Posterior cingulate gyrus (tissue), 11 donors: ENCODE measurements at places on chromosomes 16 and 17.
A peak's percentile ranks its signal among the peaks of the same experiment; 100 is the strongest.

DNA sequence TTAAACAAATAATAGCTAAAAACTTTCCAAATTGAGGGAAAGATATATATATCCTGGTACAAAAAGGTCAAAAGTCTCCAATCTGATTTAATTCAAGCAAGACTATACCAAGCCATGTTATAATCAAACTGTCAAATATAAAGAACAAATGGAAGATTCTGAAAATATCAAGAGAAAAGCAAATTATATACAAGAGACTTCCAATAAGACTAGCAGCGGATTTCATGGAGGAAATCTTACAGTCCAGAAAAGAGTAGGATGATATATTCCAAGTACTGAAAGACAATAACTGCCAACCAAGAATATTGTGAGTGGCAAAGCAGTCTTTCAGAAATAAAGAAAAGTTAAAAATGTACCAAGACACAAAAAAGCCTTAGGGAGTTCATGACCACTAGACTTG lies 102.2 kb downstream of the CEP112 start:
- no peak for DNase-seq

DNA sequence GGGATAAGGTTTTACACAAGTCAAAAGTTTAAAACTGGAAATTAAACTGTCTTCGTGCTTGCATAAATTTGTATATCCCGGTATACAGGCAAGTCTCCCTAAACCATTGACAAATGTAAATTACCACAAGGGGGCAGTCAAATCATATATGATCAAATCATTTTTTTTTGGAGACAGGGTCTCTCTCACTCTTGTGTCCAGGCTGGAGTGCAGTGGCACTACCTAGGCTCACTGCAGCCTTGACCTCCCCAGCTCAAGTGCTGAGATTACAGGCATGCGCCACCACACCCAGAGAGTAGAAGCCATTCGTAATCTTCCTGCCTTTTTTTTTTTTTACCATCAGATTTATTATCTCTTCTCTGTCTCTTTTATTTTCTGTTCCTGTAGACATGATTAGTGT lies 18.5 kb downstream of the TOP2A start:
- DNase-seq, result no peak

DNA sequence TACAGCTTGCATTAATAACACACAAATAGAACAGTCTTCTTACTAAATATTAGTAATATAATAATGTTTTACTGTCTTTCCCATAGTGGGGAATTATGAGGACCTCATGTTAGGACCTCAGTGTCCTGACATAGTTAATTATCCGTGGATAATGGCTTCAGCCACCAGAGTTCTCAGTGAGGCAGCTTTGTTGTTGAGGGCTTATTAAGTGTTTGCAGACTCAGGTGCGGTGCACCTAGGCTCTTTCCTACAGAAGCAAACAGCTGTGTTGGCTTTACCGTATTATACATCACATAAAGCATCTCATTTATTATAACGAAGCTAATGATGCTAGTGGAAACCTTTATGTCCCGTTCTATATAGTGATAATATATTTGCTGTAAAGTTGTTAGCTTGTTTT lies 246.7 kb downstream of the FTO start:
- DNase-seq, result no peak

GRCh38 chr16:1870365-1871082 lies 1.4 kb downstream of the MEIOB start:
- no peak for DNase-seq

DNA sequence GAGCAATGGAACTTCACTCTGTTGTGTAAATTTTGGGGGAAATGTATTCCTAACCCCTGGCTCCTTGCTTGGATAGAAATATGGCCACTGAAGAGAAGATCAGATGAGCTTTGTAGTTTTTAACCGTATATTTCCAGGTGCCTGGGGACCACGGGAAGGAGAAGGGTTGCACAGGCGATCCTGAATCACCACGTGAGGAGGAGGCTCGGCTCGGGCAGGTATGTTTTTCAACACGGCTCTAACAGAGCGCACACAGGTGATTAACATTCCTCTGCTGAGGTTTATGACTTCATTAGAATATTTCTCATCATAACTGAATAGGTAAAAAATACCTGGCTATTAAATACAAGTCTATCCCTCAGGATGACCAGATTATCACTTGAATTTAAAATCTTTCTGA lies 495.0 kb upstream of the ZFHX3 start:
- DNase-seq, result no peak

DNA sequence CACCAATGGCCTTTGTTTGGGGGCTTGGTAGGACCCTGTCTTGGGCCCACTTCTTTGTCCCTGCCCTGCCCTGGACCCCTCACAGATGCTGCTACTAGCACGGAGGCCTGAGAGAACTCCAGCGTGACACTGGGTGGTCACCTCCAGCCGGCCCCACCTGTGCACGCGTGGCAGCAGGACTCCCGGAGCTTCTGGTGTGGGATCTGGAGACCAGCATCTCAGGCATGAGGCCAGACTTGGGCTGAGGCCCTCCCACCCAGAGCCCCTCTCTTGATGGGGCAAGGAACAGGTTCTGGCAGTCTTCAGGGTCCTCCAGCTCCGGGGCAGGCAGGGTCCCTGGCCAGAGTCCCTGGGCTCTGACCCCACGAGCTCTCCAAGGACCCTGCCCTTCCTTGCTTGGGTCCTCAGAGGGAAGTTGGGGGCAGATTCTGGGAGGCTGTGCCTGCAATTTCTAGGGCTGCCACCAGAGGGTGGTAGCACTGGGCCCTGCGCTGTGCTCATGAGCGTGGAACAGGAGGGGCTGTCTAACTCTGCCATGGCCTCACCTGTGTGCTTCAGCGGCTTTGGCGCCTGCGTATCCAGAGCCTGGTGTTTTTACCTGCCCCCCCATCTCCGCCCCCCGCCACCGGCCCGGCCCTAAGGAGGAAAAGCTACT lies 3.1 kb upstream of the BAIAP3 start:
- DNase-seq, result no peak

DNA sequence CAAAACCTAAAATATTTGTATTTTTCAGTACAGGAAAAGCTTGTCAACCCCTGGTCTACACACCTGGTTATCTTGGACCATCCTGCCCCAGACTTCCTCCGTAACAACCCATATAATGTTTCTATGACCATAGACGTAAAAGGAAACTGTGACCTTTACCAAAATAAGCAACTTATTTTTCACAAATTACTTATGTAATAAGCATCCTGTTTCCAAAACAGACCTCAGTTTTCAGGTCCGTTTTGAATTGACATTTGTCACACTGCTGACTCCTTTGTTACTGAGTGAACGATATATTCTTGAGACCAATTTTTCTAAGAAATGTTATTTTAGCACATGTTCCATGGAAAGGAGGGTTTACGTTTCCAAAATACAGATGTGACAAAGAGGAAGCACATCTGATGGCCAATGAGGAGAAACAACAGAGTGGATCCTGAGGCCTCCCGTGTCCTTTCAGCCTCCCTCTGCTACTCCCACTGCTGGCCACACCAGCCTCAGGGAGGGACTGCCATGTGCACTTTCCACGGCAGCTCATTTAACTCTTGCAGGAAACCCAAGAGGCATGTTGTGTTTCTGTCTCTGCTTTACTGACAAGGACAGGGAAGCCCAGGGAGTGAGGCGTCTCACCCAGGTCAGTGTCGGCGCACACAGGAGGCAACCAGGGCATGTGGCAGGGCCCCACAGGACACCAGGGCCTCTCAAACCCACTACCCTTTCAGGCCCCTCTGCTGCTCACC lies 20.1 kb upstream of the ALDH3A1 start:
- DNase-seq, result no peak

- DNase-seq, result peak; percentile 50
Measured at GRCh38 chr17:49699966-49700575, 7.7 kb downstream of the SLC35B1 start.

- DNase-seq, result no peak
Measured at GRCh38 chr17:68711858-68712257, 110.7 kb upstream of the FAM20A start.

GRCh38 chr16:5444189-5444588 lies 346.6 kb upstream of the EEF2KMT start:
- DNase-seq, result no peak

- no peak for DNase-seq
Measured at GRCh38 chr17:49132317-49132698, 261 bp upstream of the B4GALNT2 start.

- DNase-seq, result no peak
Measured at GRCh38 chr16:85195900-85196772, 83.9 kb upstream of the CIBAR2 start.

GRCh38 chr16:1474082-1474795 lies 589 bp downstream of the CLCN7 start:
- DNase-seq, result no peak

DNA sequence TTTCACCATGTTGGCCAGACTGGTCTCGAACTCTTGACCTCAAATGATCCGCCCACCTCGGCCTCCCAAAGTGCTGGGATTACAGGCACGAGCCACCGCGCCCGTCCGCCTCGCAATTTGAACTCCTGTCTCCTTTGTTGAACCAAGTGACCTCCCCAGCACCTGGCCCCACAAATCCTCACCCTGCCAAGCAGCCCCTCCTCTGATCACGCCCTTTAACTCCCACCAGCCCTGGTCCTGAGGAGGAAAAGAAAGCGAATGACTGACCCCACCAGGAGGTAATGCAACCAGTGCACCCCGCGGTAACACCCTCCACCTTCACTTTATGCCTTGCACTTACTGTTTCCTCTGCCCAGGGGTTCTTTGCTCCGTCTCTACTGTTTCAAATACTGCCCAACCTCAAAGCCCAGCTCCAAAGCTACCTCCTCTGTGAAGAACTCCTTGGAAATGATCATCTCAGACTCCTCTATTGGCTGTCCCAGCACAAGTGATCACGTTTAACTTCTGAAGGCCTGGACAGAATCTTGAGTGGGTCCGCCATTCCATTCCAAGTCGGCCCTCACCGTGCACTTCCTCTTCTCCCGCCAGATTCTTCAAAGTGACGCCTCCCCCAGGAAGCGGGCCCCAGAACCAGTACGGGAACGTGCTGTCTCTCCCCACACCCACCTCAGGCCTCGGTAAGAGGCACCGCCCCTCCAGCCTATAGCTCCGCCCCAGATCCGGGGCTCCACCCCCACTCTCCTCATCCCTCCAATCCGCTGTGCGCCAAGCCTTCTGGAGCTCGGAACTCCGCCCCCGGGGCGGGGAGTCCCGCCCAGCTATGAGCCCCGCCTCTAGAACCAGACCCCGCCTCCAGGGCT lies 4.4 kb downstream of the CD19 start:
- DNase-seq, result peak; percentile 41

- DNase-seq, result no peak
Measured at GRCh38 chr17:27461192-27461859, 5.1 kb downstream of the KSR1 start.

- peak; percentile 82 for DNase-seq
Measured at GRCh38 chr17:76727745-76728456, 1.3 kb downstream of the METTL23 start.

DNA sequence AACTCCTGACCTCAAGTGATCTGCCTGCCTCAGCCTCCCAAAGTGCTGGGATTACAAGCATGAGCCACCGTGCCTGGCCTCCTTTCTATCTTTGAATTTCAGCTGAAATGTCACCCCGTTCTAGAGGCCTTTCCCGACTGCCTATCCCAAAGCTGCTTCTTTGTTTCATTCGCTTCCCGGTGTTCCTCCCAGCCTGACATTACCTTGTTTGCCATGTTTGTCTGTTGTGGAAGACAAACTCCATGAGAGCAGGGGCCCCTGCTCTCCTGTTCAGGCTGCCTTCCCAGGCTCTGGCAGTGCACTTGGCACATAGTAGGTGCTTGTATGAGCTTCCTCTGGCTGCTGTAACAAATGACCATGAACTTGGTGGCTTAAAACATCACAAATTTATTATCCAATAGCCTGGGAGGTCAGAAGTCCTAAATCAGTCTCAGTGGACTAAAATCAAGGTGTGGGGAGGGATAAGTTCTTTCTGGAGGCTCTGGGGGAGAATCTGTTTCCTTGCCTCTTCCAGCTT lies 2.6 kb upstream of the CCL22 start:
- peak; percentile 3 for DNase-seq

DNA sequence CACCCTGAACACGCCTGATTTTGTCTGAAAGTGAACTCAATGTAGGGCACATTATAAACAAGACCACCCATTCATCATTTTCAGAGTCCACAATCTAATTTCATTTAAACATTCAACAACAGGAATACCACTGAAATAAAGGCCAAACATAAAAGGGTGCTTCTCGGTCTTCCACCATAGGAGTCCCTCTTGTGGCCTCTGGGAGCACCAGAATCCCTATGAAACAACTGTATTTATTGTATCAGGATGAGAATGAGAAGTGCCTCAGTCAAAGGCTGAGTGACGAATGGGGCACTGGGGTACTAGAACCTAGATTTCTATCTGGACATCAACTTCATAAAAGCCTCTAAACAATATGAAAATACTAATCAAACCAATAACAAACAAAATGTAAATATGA lies 40.4 kb downstream of the NXPH3 start:
- no peak for DNase-seq

DNA sequence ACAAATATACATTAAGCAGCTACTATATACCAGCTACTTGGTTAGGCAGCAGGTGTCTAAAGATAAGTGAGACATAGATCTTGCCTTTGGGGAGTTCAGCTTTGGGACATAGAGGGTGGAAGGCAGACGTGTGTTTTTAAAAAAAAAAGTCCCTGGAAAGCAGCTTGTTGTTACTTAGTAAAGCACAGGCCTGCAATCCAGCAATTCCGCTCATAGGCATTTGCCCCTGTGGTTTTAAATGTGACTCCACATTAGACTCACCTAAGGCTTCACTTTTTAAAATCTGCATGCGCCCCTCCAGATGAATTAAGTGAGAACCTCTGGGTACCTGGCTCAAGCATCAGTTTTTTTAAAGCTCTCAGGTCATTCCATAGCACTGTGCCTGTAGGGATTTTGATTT lies 7.2 kb upstream of the MLYCD start:
- no peak for DNase-seq

DNA sequence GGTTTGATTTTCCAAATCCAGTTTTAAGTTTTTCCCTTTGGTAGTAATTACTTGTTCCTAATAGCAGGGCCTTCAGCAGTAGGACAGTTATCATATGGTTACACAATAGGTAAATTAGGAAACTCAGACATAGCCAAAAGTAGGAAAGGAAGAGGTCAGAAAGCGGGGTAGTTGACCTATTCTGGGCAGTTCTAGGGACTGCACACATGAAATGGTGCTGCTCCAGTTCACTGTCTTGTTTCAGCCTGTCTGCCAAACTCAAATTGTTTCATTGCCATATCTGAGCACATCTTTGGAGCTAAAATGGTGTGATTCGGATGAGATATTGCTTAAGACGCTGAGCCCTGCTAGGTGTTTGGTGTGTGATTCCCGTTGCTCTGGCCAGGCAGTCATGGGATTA lies 56.7 kb downstream of the TANGO6 start:
- no peak for DNase-seq

DNA sequence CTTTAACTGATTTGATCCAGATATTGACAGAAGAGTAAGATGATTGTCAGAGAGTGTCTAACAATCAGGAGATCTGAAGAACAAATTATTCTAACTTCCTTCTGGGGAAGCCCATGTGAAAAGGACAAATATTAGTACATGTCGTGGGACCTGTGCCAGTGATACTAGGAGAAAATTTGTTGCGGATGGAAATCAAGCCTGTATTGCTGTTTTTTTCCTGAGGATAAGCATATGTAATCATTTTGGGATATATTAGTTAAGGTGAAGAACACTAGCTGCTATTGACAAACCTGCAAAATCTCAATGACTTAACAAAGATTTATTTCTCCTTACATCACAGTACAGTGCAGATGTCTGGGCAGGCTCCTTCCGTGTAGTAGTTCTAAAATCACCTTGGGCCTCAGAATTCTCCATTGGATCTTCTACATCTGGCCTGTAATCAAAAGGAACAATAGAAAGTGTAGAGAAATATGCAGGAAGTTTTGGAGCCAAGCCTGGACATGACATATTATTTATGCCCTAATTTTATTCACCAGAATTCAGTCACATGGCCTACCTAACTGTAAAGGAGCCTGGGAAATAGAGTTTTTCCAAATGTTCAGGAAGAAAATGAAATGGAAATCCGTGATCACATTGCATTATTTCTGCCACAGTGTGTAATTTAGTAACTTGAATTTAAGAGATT lies 58.3 kb downstream of the CYB561 start:
- no peak for DNase-seq
